Dermis microvascular lymphatic vessel endothelial cell (primary cell): ENCODE measurements at places on chromosomes 2 and 18.
A peak's percentile ranks its signal among the peaks of the same experiment; 100 is the strongest.

- no peak for DNase-seq
These were observed 930.7 kb downstream of the BCL11A start for GRCh38 chr2:59622599-59623308.

GRCh38 chr2:37881397-37881796 is 43.7 kb upstream of the RMDN2 start:
- DNase-seq, result no peak

GRCh38 chr18:56843241-56843640 is 192.1 kb downstream of the WDR7 start:
- DNase-seq, result no peak

GRCh38 chr2:236691799-236692167 is 122.2 kb downstream of the ACKR3 start:
- DNase-seq, result no peak

DNA sequence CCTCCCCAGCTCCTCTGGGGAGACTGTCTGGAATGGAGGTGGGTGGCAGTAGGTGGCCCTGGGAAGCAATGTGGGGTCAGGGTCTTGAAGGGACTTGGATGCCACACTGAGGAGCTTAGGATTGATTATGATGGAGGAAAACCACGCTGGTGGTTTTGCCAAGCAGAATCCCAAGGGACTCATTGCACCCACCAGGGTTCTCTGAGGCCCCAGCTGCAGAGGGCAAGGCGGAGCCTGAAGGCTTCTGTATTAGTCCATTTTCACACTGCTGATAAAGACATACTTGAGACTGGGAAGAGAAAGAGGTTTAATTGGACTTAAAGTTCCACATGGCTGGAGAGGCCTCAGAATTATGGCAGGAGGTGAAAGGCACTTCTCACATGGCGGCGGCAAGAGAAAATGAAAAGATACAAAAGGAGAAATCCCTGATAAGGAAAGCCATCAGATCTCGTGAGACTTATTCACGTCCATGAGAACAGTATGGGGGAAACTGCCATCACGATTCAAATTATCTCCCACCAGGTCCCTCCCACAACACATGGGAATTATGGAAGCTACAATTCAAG is 87.2 kb upstream of the YWHAQ start:
- DNase-seq, result no peak

- no peak for DNase-seq
These were observed 39.4 kb downstream of the SCTR start for GRCh38 chr2:119484834-119485233.

- no peak for DNase-seq
These were observed 44.2 kb downstream of the ARID5A start for GRCh38 chr2:96580771-96581170.

- no peak for DNase-seq
These were observed 191.8 kb downstream of the FTCDNL1 start for GRCh38 chr2:199659207-199659606.

- no peak for DNase-seq
These were observed 69.1 kb upstream of the DNAJC10 start for GRCh38 chr2:182646763-182647498.

DNA sequence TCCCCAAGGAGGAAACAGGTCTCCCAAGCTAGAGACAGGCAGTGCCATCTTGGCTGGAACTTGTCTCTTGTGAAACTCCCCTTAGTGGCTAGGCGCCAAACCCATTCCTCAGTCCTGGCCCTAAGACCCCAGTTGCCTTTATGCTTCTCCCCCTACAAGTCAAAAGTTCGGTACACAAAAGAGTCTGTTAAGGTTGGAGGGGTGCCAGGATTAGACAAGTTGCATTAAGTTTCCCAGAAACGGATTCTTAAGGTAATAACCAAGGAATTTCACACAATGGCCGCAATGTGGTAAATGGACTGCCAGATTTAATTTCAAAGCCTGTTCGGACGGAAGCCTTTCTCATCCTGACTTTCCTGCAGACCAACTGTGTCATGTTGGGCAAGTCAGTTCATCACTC is 80.7 kb downstream of the CCBE1 start:
- no peak for DNase-seq

DNA sequence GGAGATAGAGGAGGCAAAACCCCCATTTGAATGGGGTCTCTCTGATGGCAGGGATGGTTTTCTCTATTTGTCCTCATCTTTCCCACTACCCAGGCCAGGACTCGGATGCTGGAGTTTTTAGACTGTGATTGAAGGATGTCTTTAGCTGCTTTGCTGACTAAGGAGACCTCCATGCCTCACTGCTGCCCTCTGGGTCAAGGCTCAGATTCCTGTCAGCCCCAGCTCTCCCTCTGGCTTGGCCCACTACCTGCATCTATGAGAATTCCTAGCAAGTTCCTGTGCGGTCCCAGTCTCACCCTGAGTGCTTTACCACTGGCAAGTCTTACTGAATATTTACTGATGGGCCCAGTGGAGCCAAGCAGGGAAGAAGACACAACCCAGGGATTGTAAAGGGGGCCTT is 184.0 kb downstream of the CELF4 start:
- no peak for DNase-seq

- peak; percentile 16 for DNase-seq
These were observed 38.0 kb upstream of the COL5A2 start for GRCh38 chr2:189217541-189217940.

DNA sequence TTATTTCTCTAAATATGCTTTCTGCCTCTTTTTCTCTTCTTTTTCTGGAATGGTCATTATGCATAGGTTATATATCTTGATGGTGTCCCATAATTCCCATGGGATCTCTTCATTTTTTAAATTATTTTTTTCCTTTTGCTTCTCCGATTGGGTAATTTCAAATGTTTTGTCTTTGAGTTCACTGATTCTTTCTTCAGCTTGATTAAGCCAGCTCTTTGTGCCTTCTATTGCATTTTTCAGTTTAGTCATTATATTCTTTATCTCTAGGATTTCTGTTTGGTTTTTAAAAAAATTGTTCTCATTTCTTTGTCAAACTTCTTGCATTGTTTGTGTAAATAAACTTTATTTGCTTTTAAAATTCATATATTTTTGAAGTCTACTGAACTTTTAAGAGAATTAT is 251.1 kb downstream of the INSIG2 start:
- DNase-seq, result no peak

GRCh38 chr18:37869051-37869450 is 303.5 kb upstream of the CELF4 start:
- DNase-seq, result no peak

DNA sequence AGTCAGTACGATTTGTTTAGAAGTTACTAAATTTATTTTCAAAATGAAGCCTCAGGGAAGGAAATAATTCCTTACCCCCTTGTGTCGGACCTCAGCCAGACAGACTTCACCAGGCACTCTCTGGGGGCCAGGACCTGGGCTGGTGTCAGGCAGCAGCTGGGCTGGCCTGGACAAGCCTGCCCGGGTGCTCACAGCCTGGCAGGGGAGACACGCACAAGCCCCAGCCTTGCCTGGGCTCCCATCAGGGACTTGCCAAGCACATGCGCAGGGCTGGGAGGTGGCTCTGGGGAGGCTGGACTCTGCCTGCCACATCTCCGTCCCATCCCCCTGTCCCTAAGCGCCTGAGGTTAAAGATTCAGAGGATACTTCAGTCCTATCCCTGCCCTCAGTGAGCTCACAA is 56.8 kb upstream of the HS6ST1 start:
- no peak for DNase-seq

DNA sequence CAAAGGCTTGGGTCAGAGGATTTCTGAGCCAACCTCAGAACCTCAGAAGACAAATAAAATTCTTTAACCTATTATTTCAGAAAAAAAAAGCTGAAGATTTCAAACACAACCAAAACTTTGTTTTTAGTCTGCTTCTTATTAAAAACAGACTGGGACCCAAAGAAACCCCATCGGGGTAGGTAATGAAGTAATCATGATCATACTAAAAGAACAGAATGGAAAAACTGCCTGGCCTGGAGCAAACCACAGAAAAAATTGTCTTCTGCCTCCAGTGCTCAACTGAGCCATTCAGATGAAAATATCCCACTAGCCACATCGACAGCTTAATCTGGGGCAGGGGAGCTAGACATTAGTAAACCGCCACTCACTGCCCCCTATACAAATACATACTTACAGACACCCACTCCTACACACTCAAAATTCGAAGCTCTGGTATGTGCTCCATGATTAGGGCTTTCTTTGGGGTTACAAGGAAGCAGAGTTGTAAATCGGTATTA is 76.5 kb downstream of the SDC1 start:
- DNase-seq, result no peak

- no peak for DNase-seq
These were observed 144.6 kb upstream of the SATB2 start for GRCh38 chr2:199602271-199602895.

DNA sequence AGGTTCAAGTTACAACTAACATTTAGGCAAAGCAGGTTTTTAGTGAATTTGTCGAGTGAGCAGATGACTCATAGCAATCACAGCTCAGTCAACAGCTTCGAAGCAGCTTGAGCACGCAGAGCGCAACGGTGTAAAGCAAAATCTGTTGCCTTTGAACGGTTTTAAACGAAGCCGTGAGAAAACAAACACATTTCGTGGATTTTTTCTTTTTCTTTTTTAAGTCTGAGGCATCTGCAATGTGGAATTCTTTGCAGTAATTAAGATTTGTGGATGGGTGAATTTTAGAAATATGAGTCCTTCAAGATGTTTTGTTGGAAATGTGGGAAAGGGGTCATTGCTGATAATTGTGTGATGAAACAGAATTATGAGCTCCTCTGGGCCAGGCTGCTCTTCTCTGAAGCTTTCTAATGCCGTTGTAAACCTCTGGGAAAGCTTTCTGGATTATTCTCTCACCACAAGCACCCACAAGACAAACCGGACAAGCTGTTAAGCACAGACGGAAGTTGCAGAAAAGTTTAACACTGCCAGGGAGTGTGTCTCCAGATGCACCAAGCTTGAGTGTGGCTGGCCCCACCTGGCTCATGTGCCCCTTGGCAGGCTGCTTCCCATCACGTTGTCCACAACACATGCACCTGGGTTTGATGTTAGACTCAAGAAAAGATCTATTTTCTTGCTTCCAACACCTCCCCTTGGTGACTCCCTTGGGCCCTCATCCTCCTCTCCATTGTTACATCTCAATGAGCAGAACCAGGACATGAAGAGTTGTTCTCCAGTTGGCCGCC is 224.7 kb downstream of the ACKR3 start:
- DNase-seq, result no peak

GRCh38 chr2:21650569-21650968 is 526.8 kb downstream of the TDRD15 start:
- DNase-seq, result no peak

- no peak for DNase-seq
These were observed 44.2 kb downstream of the LRRFIP1 start for GRCh38 chr2:237671466-237672138.

GRCh38 chr2:223944703-223945531 is at the start of gene WDFY1:
Gene WDFY1 (minus strand): TSS chr2:223945335. CDS start chr2:223945284, 51 bp downstream.
- peak; percentile 91 for DNase-seq

DNA sequence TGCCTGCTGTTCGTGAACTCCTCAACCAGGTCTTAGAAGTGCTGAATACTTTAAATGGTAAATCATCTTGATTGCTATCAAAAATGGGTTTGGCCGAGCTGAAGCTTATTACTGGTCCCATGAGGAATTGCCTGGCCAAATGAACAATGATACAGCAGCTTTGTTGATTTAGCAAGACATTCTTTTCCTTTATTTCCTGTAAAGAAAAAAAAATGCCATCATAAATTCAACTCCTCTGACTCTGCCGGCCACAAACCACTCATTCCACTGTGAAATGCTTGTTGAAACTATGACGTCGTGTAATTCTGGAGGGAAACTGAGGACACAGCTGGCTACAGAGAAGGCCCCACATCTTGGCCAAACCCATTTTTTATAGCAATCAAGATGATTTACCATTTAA is 74.2 kb upstream of the ID2 start:
- no peak for DNase-seq

DNA sequence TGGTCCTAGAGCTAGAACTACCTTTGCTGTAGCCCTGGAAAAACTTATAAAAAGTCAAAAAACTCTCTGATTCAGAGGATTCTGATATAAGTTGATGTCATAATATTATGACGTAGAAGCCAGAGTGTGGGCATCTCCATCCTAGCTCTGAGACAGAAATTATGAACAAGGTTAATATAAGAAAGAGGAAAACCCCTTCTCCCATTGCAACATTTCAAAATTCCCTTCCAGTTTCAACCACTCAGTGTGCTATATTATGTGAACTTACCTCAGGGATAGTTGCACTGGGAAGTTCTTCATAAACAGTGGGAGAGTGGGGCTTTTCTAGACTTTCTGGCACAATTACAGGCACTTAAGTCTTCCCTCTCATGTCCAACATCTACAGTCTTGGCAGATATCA is 171.6 kb downstream of the PIK3C3 start:
- no peak for DNase-seq

DNA sequence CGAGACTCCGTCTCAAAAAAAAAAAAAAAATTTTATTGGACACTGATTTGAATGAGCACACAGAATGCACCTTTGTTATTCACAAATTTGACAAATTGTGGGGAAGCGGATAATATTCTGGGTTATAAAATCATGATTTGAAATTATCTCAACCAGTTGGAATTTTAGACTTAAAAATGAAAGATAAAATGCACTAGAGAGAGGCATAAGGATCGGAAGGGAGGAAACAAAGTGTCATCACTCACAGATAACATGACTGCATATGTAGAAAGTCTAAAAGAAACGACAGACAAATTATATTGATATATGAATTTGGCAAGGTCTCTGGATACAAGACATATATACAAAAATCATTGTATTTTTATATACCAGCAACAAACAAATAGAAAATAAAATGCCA is 70.6 kb downstream of the CD28 start:
- no peak for DNase-seq

GRCh38 chr2:12556762-12557161 is 160.0 kb upstream of the TRIB2 start:
- no peak for DNase-seq

DNA sequence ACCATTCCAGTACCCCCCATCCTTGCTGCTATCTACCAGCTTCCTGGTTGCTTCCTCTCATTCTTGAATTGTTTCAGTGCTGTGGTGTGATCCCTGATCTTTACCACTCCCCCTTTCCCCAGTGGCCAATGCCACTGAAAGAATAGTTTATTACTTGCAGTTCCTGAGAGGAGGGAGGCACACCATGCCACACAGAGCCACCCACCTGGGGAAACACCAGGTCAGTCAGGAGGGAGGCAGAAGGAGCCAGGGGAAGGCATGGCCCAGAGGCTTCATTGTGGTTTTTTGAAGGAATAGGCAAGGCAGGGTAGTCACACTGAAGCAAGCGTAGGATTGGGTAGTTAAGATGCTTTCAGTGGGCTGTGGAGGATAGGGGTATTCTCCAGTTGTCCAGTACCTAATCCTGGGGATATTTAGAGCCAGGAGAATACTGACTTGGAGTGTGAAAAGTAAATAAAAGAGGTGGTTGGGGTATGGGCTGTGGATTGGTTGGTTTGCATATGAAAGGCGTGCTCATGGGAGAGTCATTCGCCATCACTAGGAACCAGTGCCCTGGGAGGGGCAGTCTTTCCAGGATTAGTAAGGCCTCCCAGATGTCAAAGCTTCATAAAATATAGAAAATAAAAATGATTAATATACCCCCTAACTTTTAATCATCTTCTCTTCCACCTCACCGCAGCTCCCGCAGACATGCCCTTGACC is 6.7 kb upstream of the TMEM177 start:
- DNase-seq, result no peak

- DNase-seq, result no peak
These were observed 11.9 kb downstream of the LBH start for GRCh38 chr2:30243231-30243630.
